ENCODE measurements at places on chromosomes 7 and 10. TPM values are rescaled to one million over a fixed set of nuclear protein-coding genes. Genes with fewer than 3 reads are reported as not detected.

DNA sequence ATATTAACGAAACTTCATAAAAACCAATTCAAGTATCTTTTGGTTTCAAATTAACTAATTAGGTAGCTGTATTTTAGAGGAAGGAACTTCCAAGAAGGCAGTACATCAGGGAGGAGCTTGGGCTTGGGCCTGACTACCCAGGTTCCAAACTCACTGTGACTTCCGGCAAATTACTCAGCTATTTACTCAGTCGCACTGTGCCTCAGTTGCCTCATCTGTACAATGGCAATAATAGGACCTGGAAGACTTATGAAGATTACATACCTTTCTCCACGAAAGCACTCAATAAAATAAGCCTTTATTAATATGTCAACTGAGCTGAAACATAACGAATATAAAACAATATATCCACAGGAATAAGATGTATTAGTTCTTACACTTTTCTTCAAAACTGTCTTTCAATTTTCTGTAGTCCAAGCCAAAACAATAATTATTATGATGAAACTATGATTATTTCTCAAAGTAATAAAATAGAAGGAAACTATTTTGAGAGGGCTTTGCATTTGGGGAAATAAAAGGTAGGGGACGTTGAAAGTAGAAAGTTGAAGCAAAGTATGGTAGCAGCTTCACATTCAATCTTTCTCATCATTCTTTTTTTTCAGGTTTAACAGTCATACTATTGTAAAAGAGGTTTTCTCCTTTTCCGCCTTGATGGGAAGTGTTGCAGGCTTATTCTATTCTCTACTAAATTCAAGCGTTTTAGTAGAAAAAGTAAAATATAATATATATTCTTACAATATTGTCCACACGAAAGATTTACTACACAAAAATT lies 10.5 kb upstream of the EBLN1 start:
- no peak for DNase-seq

- no peak for DNase-seq
These were observed 540.3 kb upstream of the IGFBP3 start for GRCh38 chr7:46461334-46461777.

DNA sequence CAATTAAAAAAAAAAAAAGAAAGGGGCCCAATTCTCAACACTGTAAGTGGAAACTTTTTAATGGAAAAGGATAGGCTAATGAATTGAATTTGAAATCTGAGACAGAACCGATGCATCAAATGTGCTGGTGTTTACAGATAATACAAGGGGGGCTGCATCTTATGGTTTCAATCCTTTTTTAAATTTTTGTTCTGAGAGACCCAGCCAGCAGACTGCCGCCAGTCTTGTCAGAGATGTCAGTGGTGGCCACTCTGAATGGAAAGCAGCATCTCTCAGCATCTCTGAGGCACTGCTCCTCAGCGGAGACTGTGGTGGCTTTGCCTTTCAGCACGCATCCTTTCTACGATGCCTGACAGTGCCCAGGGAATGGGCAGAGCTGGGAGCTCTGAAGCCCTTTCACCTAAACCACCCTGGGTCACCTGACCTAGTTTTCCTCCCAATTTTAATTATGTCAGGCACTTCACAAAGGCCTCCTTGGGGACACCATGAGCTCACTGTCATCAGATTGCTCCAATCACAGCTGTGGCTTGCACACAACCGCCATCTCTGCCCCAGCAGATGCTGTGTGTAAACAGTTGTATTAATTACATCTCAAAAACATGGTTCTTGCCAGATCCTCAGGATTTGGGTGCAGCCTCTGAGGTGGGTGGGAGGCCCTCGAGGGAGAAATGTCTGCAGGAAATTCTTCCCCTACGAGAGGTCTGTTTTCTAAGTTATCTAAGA lies 81.2 kb downstream of the EGFR start:
- DNase-seq, result no peak

GRCh38 chr7:149872419-149873073 lies 1.2 kb upstream of the ATP6V0E2 start:
- DNase-seq, result peak; percentile 84

- DNase-seq, result peak; percentile 76
These were observed 25.8 kb upstream of the NANOS1 start for GRCh38 chr10:119003572-119004289.

DNA sequence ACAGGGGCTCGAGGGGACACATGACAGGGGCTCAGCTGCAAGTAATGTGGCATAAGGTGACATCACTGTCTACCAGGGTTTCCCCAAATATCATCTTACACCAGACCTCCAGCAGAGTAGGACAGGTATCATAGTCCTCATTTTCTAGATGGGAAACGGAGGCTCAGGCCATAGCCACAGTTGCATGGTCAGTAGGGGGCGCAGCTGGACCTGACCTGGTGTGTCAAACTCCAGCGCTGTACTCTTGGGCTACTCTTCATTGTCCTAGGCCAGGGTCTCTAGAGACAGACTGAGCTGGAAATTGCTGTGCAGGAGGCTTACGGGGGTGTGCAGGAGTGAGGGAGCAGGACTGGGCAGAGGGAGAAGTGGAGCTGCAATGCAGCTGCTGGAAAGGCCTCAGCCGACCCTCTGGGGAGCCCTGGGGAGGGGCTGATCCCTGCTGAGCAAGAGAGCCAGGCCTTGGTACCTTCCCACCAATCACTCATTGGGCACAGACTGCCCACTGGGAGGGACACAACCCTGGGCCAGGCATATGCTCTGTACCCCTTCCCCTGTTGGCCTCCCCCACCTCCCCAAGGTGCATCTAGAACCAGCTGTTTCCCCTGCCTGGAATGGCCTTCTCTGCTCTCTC lies 89.9 kb downstream of the CDH23 start:
- DNase-seq, result no peak

DNA sequence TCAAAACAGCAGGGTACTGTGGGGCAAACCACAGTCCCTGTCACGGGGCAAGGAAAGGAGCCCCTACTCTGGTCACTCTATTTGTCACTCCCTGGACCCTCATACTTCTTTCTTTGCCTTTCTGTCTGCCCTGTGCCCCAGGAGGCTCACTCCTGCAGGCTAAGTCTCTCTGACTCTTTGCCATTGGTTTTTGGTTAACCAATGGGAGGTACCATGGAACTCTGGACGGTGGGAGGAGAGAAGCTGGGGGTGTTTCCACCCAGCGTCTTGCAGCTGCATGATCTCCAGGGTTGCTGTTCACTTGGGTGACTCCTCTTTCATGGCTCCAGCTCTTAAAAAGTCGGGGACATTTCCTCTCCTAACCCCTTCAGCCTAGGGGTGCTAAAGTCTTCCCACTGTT lies 15.4 kb upstream of the EIF5AL1 start:
- no peak for DNase-seq

DNA sequence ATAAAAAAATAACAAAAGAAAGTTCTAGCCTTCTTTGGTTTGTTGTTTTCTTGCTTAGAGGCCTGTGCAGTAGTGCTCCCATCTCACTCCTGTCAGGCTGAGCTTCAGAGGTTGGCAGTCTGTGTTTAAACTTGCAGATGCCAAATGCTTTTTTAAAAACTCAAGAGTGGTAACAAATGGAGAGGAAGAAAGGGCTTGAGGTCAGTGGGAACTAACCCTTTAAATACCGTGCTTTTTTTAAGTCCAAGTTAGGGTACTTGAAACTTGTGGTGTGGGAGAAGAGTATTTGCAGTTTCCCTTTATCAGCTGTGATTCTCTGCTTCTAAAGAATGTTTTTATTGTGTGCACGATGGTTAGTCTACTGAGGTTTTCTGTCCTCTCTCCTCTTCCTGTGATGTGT lies 29.4 kb downstream of the ZRANB1 start:
- DNase-seq, result no peak

GRCh38 chr7:37993060-37993501 lies 72.6 kb downstream of the EPDR1 start:
- DNase-seq, result no peak

The GPR37 gene
- total RNA-seq, result 43.7 TPM

Data from osteocyte (in vitro differentiated cells).